Activated T-cell treated with anti-CD3 and anti-CD28 coated beads, Interleukin-2, amount 50 U/mL, for 72 hours (primary cell): ENCODE measurements at places on chromosomes 16 and 17. TPM values are rescaled to one million over a fixed set of nuclear protein-coding genes. Genes with fewer than 3 reads are reported as not detected.

DNA sequence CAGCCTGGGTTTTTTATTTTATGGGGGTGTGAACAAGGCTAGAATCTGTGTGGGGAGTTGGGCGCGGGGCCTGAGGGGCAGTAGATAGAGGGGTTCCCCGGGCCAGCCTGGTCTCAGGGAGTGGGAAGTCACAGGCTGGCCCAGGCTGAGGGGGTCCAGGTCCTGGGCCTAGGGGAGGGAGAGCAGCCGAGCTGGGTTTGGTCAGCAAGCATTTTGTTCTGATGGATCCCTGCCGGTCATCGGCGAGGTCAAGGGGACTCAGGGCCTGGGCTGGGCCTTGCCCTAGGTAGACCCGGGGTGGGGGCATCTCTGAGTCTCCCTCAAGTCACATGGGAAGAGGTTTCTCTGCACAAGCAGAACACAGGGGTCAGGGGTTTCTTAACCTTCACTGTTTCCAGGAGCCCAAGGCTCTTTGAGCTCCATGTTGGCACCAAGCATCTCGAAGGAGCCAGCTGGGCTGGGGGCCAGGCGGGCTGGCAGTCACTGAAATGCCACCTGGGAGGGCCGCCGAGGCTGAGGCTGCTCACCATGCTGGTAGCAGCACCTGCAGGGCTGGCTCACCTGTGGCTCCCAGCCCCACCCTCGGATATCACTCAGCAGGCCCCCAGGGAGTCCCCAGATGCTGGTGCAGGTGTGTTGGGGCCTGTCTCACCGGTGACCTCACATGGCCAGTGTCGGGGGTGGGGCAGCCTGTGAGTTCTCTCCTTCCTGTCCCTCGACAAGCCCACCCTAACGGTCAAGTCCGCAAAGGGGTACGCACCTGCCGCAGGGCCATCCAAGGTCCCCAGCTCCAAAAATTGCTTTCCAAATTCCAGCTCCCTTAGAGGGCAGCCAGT lies 41.0 kb downstream of the SLC7A5 start:
- no peaks in the 10 kb centered on the region for H3K36me3 ChIP-seq
- no peaks in the 10 kb centered on the region for H3K27me3 ChIP-seq
- peaks cover 12% of the 10 kb centered on the region for H3K4me1 ChIP-seq
- peak; percentile 40 for DNase-seq

Gene SEZ6
- total RNA-seq, result not detected

- DNase-seq, result no peak
- peaks cover 15% of the 10 kb centered on the region for H3K27me3 ChIP-seq
- no peak overlapping the region for H3K27ac ChIP-seq
- no peaks in the 10 kb centered on the region for H3K4me1 ChIP-seq
Observed at GRCh38 chr16:80114699-80115098, 426.1 kb upstream of the DYNLRB2 start.

Gene CD79B
- 24.8 TPM for total RNA-seq

GRCh38 chr17:50272711-50273653 lies 1.3 kb upstream of the TMEM92 start:
- H3K4me3 ChIP-seq, result peak overlapping the region; percentile 83
- H3K36me3 ChIP-seq, result no peaks in the 10 kb centered on the region
- H3K27ac ChIP-seq, result no peak overlapping the region
- peaks cover 21% of the 10 kb centered on the region for H3K4me1 ChIP-seq
- DNase-seq, result peak; percentile 69
- H3K27me3 ChIP-seq, result peaks cover 38% of the 10 kb centered on the region

GRCh38 chr16:31149332-31149731 lies 534 bp downstream of the PRSS36 start:
- H3K4me1 ChIP-seq, result no peaks in the 10 kb centered on the region
- H3K36me3 ChIP-seq, result no peaks in the 10 kb centered on the region
- no peak overlapping the region for H3K4me3 ChIP-seq
- H3K27me3 ChIP-seq, result no peaks in the 10 kb centered on the region
- no peak overlapping the region for H3K27ac ChIP-seq
- no peak for DNase-seq
